ENCODE measurements at places on chromosomes 7 and 10. TPM values are rescaled to one million over a fixed set of nuclear protein-coding genes. Genes with fewer than 3 reads are reported as not detected.

DGKB gene
- 0.86 TPM for total RNA-seq

SLC26A5 gene
- total RNA-seq = 0.15 TPM

DNA sequence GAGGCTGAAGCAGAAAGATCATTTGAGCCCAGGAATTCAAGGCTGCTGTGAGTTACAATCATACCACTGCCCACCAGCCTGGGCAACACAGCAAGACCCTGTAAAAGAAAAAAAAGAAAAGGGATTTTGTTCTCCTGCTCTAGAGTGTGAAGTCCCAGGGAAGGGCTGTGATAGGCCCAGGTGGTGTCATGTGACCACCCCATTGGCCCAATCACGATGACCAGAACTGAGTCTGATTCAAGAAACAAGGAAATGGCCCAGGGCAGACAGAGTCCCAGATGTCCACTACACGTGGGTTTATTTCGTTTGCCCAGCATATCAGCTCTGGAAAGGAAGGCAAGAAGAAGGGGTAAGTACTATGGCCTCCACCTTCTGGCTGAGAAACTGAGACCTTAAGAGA is 81.3 kb upstream of the CUX1 start:
- no peak for DNase-seq

GRCh38 chr10:86305521-86305920 is 61.1 kb downstream of the GRID1 start:
- no peak for DNase-seq

- DNase-seq = no peak
These were observed 393.2 kb upstream of the PODXL start for GRCh38 chr7:131949659-131950058.

ABCB1 gene
- total RNA-seq = not detected

DNA sequence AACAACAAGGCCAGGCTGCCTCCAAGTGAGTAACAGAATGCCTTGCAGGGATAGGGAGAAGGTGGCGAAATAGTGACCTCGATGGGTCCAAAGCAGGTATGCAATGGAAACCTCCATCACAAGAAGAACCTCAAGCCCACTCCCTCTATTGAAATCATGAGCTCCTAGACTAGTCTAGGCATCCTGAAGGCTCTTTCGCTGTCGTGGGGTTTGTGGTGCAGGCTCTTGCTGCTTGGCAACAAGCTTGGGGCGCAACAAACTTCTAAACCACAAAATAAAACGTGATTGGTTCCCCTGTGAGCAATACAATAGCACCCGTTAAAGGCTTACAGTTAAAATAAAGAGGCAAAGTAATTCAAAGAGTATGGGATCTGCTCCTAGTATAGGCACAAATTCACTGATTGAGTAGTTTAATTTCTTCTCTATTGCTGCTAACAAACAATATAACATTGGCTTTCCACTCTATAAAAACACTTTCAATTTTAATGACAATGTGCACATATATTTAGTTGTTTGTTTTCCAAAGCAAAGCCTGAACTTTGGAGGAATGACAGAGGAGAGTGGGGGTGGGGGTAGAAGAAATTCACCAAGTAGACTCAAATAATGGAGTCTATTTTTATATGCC is 64.1 kb downstream of the C10orf67 start:
- DNase-seq = no peak

BLNK gene
- total RNA-seq = not detected

GRCh38 chr10:1061930-1062774 is 6.0 kb downstream of the WDR37 start:
- DNase-seq = peak; percentile 78

- no peak for DNase-seq
These were observed 76.5 kb downstream of the PRKAG2 start for GRCh38 chr7:151800391-151800790.

DNA sequence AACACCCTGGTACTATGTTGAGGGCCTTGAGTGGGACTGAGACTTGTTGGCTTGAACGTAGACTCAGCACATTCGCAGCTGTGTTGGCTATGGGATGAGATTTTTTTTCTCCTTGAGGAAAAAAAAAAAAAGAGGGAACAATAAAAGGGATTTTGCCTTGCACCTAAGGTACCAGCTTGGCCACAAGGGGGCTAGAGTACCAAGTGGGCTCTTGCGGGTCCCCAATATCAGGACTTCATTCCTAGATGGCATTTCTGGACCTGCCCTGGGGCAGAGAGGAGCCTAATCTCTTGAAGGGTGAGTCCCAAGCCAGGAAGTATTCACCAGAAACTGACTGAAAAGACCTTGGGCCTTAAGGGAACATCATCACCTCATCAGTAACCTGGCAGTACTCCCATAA is 1083.6 kb upstream of the PHF14 start:
- DNase-seq = no peak

DNA sequence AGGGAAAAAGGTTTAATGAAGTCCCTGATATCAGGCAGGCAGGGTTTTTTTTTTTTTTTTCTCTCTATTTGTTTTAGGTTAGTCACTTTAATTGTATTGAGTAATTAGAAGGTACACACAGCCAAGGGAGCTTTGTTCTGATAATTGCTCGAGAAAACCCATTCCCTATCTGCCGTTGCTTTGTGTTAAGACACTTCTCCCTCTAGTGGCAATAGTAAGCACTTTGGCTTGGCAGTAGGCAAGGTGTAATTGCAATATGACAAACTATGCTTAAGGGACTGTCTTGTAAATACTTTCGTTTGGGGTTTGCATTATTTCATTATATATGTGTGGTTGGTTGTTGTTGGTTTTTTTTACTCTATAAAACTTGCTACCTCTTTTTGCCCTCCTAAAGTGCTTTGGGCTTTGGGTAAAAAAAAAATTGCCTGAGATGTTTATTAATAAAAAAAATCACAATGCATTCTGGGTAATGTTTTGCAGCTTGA is 113.4 kb downstream of the BTRC start:
- peak; percentile 83 for DNase-seq

DNA sequence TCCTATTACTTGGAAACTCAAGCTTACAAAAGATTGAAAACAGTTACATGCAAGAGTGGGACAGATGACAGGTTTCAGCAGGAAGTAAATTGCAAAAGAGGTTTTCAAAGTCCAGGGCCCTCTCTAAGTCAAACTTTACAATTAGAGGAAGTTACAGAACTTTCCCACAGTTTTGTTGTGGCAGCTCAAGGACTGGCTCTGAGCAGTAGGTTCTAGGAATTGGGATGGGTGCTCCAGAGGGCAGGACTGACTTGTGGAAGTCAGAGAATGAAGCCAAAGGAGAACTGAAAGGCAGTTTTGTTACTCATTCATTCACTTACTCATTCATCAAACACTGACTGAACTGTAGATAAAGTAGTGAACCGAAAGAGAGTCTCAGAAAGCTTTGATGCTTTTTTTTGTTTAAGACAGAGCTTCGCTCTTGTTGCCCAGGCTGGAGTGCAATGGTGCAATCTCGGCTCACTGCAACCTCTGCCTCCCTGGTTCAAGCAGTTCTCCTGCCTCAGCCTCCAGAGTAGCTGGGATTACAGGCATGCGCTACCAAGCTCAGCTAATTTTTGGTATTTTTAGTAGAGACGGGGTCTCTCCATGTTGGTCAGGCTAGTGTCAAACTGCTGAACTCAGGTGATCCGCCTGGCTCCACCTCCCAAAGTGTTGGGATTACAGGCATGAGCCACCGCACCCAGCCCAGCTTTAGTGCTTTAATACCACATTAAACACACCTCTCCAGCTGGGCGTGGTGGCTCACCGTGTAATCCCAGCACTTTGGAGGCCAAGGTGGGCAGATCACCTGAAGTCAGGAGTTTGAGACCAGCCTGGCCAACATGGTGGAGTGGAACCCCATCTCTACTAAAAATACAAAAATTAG is 66.8 kb upstream of the CCNJ start:
- no peak for DNase-seq

BMPER gene
- 138 TPM for total RNA-seq

CPED1 gene
- 3.2 TPM for total RNA-seq

DNA sequence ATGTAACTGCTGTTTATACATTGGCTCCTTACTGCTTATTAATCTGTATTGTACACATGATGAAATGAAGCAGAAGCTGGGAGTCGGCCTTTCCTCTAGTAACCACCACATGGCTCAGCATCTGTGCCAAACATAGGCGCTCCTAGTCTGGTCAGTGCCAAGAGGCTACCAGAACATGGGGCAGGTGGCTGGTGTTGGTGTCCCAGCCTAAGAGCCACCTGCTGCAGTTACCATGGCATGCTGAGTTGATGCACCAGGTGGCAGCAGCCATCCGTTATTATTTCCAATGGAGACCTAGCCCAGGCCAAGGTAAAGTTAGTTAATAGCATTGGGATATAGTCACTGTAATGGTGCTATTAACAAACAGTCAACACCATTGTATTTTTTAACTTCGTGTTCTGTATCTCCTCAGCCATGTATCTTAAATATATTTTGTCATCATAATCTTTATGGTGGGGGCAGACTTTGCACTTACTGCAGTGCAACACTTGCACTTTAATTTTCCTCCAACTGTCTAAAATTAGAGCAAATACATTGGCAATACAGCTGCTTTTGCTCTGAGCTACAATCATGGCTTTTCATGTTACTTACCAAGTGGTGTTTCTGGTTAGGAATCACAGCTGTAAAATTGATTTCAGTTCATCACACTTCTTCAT is 33.1 kb downstream of the HBP1 start:
- DNase-seq = peak; percentile 55

FGFR2 gene
- total RNA-seq = 47.1 TPM

GRCh38 chr7:69840248-69840647 is 242.0 kb downstream of the AUTS2 start:
- peak; percentile 82 for DNase-seq

DNA sequence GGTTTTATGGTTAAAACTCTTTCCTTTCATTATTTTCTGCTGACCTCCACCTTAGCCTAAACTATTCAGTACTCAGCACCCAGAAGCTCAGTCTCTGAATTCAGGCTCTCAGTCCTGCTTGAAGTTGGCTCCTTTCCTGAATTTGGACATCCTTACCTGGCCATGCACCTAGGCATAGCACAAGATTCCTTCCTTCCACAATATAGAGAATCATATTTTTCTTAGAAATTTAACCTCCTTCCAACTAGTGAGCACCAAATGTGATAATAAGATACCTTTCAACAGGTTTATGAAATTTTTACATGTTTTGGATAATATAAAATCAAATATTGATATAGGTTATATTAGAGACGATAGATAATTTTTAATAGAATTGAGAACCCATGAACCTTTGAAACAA is 905.6 kb upstream of the GHITM start:
- DNase-seq = no peak

FIGNL1 gene
- 7.9 TPM for total RNA-seq

GRCh38 chr10:128144547-128144946 is 18.3 kb upstream of the MKI67 start:
- DNase-seq = no peak

ARMC3 gene
- total RNA-seq = 0.07 TPM

ATXN7L1 gene
- total RNA-seq = 6.6 TPM

GRCh38 chr10:10526846-10527245 is 490.8 kb upstream of the CELF2 start:
- no peak for DNase-seq

- DNase-seq = no peak
These were observed 7.2 kb upstream of the HGF start for GRCh38 chr7:81776948-81777630.

DNA sequence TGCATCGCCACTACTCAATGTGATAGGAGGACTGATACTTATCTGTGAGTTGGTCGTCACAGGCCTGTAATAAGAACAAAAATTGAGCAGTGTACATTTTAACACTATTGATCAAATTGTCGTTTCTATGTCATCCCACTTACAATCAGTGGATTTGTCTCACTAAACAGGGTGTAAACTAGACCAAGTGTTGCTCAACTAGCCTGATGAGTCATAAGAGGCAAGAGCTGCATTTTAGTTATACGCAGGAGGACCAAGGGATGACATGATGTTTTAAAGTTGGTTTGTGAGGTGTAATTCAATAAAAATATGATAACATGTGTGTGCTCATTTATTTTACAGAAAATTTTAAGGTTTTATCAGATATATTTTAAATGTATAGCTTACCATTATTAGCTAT is 1239.2 kb downstream of the REEP3 start:
- DNase-seq = peak; percentile 2

FZD8 gene
- 41.5 TPM for total RNA-seq

GRCh38 chr10:12797471-12798262 is 203.8 kb downstream of the CCDC3 start:
- no peak for DNase-seq

DNA sequence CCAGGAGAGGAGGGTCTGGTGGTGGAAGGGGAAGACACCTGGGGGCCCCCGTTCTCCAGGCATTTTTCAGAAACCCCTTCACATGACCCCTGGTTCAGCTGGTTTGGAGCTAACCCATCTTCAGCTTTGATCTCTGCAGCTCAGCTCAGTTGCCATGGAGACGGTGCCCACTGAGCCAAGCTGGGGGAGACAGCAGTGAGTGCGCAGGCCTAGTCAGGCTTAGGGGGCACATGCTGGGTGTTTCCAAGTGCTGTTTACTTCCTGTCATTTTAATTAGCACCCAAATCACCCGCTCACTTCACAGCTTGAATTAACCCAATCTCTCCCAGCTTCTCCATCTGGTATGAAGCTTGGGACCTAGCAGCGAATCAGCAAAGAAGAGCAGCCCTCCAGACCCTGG is 9.0 kb downstream of the SPOCK2 start:
- DNase-seq = no peak

DNA sequence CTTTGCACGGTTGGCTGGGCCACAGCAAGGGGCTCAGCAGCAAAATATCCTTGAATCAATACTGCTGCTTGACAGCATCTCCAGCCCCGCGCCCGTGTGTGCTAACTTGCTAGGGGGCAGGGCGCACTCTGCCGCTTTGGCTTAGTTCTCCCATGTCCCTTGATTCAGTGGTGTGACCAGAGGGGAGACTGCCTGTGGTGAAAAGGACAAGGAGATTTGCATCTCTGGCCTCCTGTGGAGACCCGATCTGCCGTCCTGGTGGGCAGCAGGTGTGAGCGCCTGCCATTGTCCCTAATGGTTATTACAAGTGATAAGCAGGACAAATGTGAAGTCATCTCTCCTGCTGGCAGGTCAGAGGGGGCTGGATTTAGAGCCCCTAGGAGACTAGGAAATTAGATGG is 500.2 kb upstream of the GALNT17 start:
- no peak for DNase-seq

IFIT1B gene
- total RNA-seq = not detected

- DNase-seq = no peak
These were observed 43.7 kb downstream of the ALOX5 start for GRCh38 chr10:45417746-45418145.

SGCE gene
- 48.8 TPM for total RNA-seq

FAM131B gene
- 3.0 TPM for total RNA-seq

Data from cardiac muscle cell (in vitro differentiated cells and primary cell).